ENCODE measurements at places on chromosomes 7 and 10. TPM values are rescaled to one million over a fixed set of nuclear protein-coding genes. Genes with fewer than 3 reads are reported as not detected.

The PON1 gene
- not detected for total RNA-seq

The MUC12 gene
- total RNA-seq = under 0.01 TPM

The ARMS2 gene
- not detected for total RNA-seq

The TFEC gene
- total RNA-seq = under 0.01 TPM

The BRI3 gene
- 62.6 TPM for total RNA-seq

The CNTNAP2 gene
- 0.65 TPM for total RNA-seq

The BEND7 gene
- 4.9 TPM for total RNA-seq

The NRG3 gene
- total RNA-seq = not detected

The CPA2 gene
- total RNA-seq = not detected

Data from hair follicle dermal papilla cell (primary cell).